ENCODE measurements at places on chromosomes 6 and 20.

DNA sequence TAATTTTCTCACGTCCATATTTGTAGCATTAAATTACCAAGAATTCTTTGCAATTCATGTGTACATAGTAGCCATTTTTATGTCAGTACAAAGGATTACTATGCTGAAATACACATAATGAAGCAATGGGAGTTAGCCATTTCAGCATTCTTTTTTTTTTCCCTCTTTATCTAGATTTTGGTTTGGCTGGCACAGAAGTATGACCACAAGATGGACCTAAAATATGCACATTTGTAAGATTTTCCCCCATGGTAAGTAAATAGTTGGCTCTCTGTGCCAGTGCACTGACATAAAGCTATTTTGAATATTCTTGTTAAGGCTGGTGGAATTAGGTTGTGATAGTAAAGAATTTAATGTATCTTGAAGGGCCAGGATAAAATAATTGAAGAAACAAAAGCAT is 486.1 kb upstream of the BTBD3 start:
- no peak for DNase-seq

- no peak for DNase-seq
These were observed 339.0 kb upstream of the CITED2 start for GRCh38 chr6:139713424-139713823.

- DNase-seq, result no peak
These were observed 17.3 kb upstream of the SNRPB2 start for GRCh38 chr20:16712511-16712947.

GRCh38 chr6:108074057-108074358 is 533 bp downstream of the OSTM1 start:
- DNase-seq, result no peak

- no peak for DNase-seq
These were observed 1.2 kb downstream of the CENPW start for GRCh38 chr6:126341126-126341525.

DNA sequence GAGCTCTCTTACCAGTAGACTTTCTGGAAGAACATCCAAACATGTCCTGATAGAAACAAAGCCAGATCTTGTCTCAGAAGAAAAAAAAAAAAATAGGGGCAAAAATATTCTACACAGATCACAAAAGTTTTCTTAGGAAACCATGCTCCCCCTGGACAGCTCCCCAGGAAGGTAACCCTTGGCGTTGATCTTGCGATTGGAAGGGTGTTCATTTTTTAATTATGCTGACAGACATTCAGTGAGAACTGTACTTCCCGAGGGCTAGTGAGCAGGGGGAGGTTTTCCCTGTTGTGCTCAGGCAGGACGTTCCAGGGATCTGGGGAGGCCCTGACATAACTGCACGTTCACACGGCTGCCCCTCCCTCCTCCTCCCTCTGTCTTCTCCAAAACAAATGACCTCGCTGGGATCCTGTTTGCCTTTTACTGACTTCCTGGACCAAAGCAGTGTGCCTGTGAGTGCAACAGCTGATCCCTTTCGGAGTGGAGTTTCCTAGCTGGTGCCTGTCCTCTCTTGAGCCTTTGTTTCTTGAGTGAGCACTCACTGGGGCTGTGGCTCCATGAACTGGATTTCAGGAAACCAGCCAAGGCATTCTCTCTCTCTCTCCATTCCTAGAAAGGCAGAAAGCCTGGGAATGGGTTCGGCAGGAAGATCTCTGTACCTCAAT is 46.7 kb downstream of the MARCKS start:
- DNase-seq, result no peak

- no peak for DNase-seq
These were observed 143.0 kb downstream of the DOK5 start for GRCh38 chr20:54618412-54618811.

- DNase-seq, result peak; percentile 65
These were observed 466.9 kb upstream of the NRSN1 start for GRCh38 chr6:23659125-23659524.

DNA sequence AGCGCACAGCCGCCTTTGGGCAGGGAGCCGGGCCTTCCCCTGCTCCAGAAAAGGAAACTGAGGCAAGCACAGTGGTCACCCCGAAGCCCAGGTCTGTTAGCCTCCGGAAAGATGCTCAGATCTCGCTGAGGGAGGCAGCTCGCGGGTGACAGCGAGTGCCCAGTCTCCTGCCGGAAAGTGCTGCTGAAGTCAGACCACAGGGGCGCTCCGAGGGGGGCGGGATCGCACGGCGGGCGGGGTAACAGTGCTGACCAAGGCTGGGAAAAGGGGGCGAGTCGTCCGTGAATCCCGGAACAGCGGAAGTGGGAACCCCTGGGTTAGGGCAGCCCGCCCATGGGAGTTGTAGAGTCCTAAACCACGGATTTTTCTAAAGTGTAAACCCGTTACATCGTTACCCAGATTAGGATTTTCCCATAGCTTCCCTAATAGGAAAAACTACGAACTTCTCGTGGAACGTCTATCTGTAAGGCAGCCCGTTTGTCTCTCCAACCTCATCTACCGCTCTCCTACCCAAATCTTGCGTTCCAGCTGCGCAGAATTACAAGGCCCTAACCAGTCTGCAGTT is 504 bp downstream of the VPS16 start:
- DNase-seq, result no peak

GRCh38 chr6:54074578-54075195 is 36.6 kb upstream of the MLIP start:
- no peak for DNase-seq

DNA sequence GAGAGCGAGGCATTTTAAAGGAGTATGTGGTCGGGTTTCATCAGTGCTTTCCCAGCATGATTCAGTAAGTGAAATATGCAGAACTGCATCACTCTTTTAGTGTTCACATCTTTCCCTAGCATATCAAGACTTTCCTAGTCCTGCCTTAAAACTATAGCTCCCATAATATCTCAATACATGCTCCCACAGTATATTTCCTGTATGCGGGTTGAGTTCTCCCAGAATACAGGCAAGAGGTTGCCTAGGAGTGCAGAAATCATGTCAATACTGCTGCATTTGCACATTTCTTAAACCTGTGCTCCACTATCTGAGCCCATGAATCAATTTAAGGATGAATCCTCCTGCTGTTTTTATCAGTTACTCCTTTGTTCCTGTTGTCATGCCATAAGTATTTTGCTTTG is 386.6 kb upstream of the SLC35B3 start:
- no peak for DNase-seq

DNA sequence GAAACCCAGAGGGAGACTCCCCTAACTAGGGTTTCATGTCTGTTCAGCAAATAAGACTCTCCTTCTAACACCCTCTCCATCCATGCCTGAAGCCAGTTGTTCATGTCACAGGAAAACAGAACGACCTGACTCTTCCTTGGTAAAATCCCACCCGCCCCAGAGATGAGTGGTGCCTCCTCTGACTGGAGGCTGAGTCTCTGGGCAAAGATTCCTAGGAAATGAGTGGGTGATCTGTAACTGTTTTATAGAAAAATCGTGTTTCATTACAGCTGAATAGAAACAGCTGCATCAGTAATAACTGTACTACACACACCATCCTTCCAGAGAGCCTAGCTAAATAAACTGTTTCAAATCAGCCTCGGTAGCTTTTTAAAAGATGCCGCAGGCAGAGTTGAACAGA is 37.4 kb upstream of the MRPS10 start:
- DNase-seq, result no peak

DNA sequence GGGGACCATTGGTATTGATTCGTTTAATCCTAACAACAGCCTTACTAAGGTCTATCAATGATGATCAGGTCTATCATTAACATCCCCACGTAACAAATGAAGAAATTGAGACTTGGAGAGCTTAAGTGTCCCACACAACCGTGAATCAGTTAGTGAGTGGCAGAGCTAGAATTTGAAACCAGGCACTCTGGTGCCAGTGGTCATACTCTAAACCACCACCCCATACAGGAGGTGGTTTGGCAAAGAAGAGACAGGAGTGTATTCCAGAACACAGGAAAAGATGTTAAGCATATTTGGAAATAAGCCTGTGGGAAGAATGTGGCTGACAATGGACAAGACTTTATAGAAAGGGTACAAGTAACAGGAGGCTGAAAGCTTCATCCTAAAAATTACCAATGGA is 35.7 kb upstream of the MARCKS start:
- DNase-seq, result no peak

DNA sequence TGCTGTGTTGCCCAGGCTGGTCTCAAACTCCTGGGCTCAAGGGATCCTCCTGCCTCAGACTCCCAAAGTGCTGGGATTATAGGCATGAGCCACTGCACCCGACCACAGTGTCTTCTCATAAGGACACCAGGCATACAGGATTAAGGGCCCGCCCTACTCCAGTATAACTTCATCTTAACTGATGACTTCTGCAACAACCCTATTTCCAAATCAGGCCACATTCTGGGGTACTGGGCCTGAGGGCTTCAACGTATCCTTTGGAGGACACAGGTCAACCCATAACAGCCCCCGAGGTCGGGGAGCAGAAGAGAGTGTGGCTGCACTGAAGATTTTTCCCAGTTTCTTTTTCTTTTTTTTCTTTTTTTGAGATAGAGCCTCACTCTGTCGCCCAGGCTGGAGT is 39.7 kb downstream of the SUN5 start:
- DNase-seq, result no peak

- DNase-seq, result no peak
These were observed 107.6 kb upstream of the RNF24 start for GRCh38 chr20:4122926-4123325.
